ENCODE measurements at places on chromosomes 11 and 22. TPM values are rescaled to one million over a fixed set of nuclear protein-coding genes. Genes with fewer than 3 reads are reported as not detected.

DNA sequence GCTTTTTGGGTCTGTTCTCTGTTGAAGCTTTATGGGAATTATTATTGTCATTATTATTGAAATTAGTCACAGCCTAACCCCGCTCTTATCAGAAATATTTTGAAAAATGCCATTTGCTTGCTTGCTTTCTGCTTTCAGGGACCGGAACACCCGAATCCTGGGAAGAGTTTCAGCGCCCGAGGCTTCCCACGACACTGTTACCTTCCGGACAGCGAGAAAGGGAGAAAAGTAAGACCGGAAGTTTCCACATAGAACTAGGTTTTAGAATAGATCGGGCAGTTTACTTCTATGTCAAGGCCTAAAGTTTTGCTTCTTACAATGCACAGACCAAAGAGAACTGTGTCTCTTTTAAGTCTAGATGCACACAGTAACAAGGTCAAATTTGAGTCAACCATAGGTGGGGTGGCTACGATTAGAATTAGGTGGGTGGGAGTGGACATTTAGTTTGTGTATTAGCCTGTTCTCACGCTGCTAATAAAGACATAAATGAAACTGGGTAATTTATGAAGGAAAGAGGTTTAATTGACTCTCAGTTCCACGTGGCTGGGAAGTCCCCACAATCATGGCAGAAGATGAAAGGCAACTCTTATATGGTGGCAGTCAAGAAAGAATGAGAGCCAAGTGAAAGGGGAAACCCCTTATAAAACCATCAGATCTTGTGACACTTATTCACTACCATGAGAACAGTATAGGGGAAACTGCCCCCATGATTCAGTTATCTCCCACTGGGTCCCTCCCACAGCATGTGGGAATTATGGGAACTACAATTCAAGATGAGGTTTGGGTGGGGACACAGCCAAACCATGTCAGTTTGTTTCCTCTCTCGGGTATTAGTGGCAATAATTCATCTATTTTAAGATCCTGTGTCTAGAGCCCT lies 12.9 kb downstream of the MPEG1 start:
- no peaks in the 10 kb centered on the region for H3K27me3 ChIP-seq
- H3K36me3 ChIP-seq, result no peaks in the 10 kb centered on the region
- H3K4me3 ChIP-seq, result no peak overlapping the region
- H3K4me1 ChIP-seq, result peaks cover 4% of the 10 kb centered on the region

DNA sequence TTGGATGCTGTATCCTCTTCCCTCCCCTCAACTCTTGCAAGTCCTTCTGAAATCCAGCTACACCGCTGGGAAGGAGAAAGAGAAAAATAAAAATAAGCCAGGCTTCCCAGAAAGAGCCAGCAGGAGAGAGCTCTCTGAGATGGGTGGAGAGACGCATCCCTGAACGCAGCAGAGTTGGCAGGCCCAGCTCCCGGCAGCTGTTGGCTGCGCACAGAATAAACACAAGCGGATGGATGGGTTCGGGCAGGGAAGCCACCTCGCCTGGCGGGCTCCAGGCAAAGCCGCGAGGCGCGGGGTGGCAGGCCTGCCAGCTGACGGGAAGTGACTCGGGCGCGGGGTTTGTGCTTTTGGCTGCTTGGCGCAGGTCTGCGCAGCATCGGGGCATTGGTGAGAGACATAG lies 537.7 kb downstream of the MIAT start:
- H3K4me3 ChIP-seq, result no peak overlapping the region
- H3K27me3 ChIP-seq, result no peaks in the 10 kb centered on the region
- no peak overlapping the region for H3K27ac ChIP-seq
- H3K36me3 ChIP-seq, result no peaks in the 10 kb centered on the region

Gene OSBP2
- 4.8 TPM for total RNA-seq

Gene DBX1
- not detected for total RNA-seq

Gene CATSPER1
- 0.33 TPM for total RNA-seq

Gene KCNE3
- not detected for total RNA-seq
